ENCODE measurements at places on chromosomes 6 and 20. TPM values are rescaled to one million over a fixed set of nuclear protein-coding genes. Genes with fewer than 3 reads are reported as not detected.

The POFUT1 gene
- total RNA-seq: 29.8 TPM

The UBE2V1 gene
- total RNA-seq: 106 TPM

The GPX5 gene
- total RNA-seq: not detected

The ZNF311 gene
- total RNA-seq: 1.1 TPM

The WFDC12 gene
- not detected for total RNA-seq

The SIRPG gene
- 0.87 TPM for total RNA-seq

The MTFR2 gene
- total RNA-seq: 0.60 TPM

The ADGRB3 gene
- 5.4 TPM for total RNA-seq

The PGBD1 gene
- total RNA-seq: 6.7 TPM

The KCNB1 gene
- total RNA-seq: 0.65 TPM

- no peaks in the 10 kb centered on the region for H3K27me3 ChIP-seq
- H3K4me3 ChIP-seq: no peak overlapping the region
- DNase-seq: no peak
- H3K4me1 ChIP-seq: no peaks in the 10 kb centered on the region
- no peaks in the 10 kb centered on the region for H3K36me3 ChIP-seq
These were observed 87.0 kb upstream of the BMP2 start for GRCh38 chr20:6680441-6680840.

- DNase-seq: peak; percentile 85
- no peak overlapping the region for H3K27ac ChIP-seq
- H3K27me3 ChIP-seq: no peaks in the 10 kb centered on the region
- peak overlapping the region; percentile 74 for H3K4me3 ChIP-seq
- H3K36me3 ChIP-seq: no peaks in the 10 kb centered on the region
These were observed 38.9 kb downstream of the OR2B2 start for GRCh38 chr6:27873021-27873940.

GRCh38 chr6:83536034-83536646 is 23.8 kb downstream of the PRSS35 start:
- no peaks in the 10 kb centered on the region for H3K36me3 ChIP-seq
- H3K27ac ChIP-seq: no peak overlapping the region

DNA sequence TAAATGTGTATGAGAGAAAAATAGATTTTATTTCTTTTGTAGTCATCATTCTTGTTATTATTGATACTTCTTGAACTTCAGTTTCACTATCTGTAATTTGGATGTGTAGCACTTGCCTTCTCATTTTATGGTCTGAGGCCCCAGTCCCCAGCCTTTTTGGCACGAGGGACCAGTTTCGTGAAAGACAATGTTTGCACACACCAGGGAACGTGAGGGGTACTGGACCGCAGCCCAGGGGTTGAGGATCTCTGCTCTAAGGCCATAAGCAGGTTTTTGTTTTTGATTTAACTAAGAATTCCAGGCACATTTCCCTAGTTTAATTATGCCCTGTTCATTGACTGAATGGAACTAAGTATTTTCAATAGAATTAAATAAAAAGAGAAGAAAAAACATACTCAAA is 261.5 kb downstream of the BMP2 start:
- H3K4me3 ChIP-seq: no peak overlapping the region
- no peak for DNase-seq
- no peaks in the 10 kb centered on the region for H3K36me3 ChIP-seq
- no peaks in the 10 kb centered on the region for H3K4me1 ChIP-seq
- no peak overlapping the region for H3K27ac ChIP-seq
- H3K27me3 ChIP-seq: no peaks in the 10 kb centered on the region

- peaks cover 2% of the 10 kb centered on the region for H3K4me1 ChIP-seq
- DNase-seq: no peak
- no peak overlapping the region for H3K27ac ChIP-seq
These were observed 17.2 kb downstream of the SNX14 start for GRCh38 chr6:85576476-85576875.

DNA sequence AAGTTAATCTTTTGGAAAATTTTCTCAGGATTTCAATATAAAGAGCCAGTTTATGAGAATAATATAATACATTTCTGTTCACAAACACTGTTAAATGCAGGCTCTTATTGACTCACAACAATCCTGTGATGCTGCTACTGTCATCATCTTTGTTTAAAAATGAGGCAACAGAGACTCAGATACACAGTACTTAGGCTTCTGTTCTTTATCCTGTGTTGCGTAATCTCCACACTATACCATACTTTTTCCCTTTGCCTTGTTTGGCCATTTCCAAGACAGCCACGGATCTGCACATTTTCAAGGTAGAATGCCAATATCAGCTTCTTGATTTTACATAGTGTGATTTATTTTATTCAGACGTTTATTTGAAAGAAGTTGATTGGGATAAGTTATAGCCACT is 699.0 kb upstream of the CITED2 start:
- H3K36me3 ChIP-seq: no peaks in the 10 kb centered on the region
- H3K4me3 ChIP-seq: no peak overlapping the region
- H3K27ac ChIP-seq: no peak overlapping the region
- DNase-seq: no peak
- peaks cover 2% of the 10 kb centered on the region for H3K4me1 ChIP-seq

- DNase-seq: no peak
- H3K27me3 ChIP-seq: no peaks in the 10 kb centered on the region
- H3K27ac ChIP-seq: no peak overlapping the region
- H3K4me3 ChIP-seq: no peak overlapping the region
These were observed 140.8 kb downstream of the ALDH8A1 start for GRCh38 chr6:134809130-134809529.

- H3K4me3 ChIP-seq: no peak overlapping the region
- no peaks in the 10 kb centered on the region for H3K36me3 ChIP-seq
- no peaks in the 10 kb centered on the region for H3K27me3 ChIP-seq
- H3K4me1 ChIP-seq: no peaks in the 10 kb centered on the region
- H3K27ac ChIP-seq: no peak overlapping the region
These were observed 28.5 kb upstream of the EFHC1 start for GRCh38 chr6:52391599-52391998.

DNA sequence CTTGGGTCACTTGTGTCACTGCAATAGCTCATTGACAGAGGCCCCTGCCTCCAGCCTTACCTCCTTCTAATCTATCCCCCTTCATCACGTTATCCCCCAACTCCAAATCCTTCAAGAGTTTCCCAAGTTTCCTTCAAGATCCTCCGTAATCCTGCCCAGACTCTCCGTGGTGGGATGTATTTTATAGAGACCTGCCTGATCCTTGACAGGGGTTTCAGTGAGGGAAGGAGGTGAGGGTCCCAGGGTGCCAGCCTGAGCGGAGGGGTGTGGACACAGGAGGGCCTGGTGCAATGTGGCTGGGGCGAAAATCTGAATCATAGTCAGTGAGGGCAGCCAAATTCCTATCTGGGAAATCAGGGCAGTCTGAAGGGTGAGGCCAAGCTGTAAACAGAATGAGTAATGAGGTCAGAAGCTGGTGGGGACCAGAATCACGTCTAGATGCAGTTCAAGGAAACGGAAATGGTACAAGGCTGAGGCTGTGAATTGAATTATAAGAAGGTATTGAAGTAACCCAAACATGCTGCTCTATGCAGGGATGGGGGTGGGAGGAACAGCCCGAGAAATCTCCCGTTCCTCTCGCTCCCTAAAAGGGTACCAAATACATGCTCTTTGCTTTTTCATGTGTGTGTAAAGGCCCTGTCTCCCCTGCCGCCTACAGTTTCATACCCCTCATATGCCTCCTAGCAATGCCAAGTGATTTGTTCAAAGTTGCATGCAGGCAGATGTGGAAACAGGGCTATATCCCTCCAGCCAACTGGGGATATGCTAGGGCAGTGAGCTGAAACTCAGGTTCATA is 35.4 kb upstream of the PIM1 start:
- no peaks in the 10 kb centered on the region for H3K27me3 ChIP-seq
- no peak overlapping the region for H3K4me3 ChIP-seq
- no peaks in the 10 kb centered on the region for H3K36me3 ChIP-seq
- H3K27ac ChIP-seq: peak overlapping the region; percentile 79

DNA sequence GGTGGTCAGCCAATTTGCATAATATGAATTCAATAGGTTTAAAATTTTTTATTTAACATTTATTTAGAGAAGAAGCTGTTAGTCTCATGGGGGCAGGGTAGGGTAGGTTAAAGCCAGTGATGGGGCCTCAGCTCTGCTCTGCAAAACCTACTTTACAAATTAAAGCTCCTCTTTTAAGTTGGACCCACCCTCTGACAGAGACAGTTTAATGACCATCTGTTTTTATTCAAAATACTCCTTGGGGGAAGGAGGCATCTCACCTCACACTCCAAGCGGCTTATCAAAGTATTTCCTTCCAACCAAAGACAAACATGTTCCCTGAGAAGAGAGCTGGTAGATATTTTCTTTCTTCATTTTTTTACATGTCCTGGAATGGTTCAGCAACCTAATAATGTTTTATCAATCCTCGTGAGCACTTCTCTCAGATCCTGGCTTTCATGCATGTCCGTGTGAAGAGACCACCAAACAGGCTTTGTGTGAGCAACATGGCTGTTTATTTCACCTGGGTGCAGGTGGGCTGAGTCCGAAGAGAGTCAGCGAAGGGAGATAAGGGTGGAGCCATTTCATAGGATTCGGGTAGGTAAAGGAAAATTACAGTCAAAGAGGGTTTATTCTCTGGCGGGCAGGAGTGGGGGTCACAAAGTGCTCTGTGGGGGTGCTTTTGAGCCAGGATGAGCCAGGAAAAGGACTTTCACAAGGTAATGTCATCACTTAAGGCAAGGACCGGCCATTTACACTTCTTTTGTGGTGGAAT is 184.7 kb downstream of the GJA1 start:
- H3K36me3 ChIP-seq: no peaks in the 10 kb centered on the region
- H3K4me1 ChIP-seq: peaks cover 2% of the 10 kb centered on the region
- no peak for DNase-seq
- no peaks in the 10 kb centered on the region for H3K27me3 ChIP-seq
- no peak overlapping the region for H3K4me3 ChIP-seq

DNA sequence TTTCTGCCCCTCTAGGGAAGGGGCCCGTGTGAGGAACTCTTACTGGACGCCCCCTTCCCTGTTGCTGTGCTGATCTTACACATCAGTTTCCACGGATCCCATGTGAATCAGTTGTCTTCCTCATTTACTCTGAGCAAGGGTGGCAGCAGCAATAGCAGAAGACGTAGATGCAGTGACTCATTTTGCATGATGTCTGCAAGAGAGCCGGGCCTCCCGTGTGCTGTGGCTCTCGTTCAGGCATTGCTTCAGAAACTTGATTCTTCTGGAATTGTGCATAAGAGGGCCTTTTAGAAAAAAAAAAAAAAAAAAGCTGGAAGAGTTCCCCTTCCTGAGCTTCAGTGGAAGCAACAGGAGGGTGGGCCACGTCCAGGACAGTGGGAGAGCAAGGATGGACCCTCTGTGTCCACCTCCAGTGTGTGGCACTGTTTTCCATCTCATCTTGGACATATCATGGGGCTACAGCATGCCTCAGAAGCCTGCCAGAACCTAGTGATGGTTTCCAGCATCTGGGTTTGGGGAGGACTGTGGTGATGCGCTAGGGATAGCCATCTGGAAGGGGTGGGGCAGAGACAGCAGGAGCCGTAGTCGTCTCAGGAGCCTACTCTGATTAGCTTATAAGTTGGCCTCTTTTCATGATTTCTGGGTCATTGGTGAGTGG is 62.1 kb downstream of the FOXO3 start:
- H3K36me3 ChIP-seq: no peaks in the 10 kb centered on the region
- peaks cover 16% of the 10 kb centered on the region for H3K4me1 ChIP-seq
- DNase-seq: peak; percentile 78
- H3K27ac ChIP-seq: no peak overlapping the region
- H3K27me3 ChIP-seq: no peaks in the 10 kb centered on the region

- peak; percentile 61 for DNase-seq
- no peaks in the 10 kb centered on the region for H3K27me3 ChIP-seq
- no peak overlapping the region for H3K27ac ChIP-seq
These were observed 1.4 kb downstream of the PPP1R3D start for GRCh38 chr20:59938696-59939051.

GRCh38 chr20:4959592-4959991 is 41.7 kb downstream of the SLC23A2 start:
- no peak overlapping the region for H3K4me3 ChIP-seq
- H3K27me3 ChIP-seq: no peaks in the 10 kb centered on the region
- no peaks in the 10 kb centered on the region for H3K4me1 ChIP-seq
- H3K36me3 ChIP-seq: no peaks in the 10 kb centered on the region
- H3K27ac ChIP-seq: no peak overlapping the region

- H3K27ac ChIP-seq: no peak overlapping the region
- no peak overlapping the region for H3K4me3 ChIP-seq
- no peaks in the 10 kb centered on the region for H3K27me3 ChIP-seq
- no peaks in the 10 kb centered on the region for H3K36me3 ChIP-seq
These were observed 229.9 kb downstream of the TBXT start for GRCh38 chr6:165937564-165938358.

DNA sequence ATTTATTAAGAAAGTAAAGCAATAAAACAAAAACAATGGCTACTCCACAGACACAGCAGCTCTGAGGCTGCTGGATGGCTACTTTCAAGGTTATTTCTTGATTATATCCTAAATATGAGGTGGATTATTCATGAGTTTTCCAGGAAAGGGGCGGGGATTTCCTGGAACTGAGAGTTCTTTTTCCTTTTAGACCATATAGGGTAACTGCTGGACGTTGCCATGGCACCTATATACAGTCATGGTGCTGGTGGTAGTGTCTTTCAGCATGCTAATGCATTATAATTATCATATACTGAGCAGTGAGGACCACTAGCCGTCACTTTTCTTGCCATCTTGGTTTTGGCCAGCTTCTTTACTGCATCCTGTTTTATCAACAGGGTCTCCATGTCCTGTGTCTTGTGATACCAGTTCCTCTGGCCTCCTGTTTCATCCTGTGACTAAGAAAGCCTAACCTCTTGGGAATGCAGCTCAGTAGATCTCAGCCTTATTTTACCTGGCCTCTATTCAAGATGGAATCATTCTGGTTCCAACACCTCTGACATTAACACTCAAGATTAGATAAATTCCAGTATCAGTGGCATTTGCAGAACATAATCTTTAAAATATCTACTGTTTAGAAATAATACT is 32.3 kb upstream of the TRDN start:
- no peaks in the 10 kb centered on the region for H3K27me3 ChIP-seq
- no peak overlapping the region for H3K4me3 ChIP-seq
- no peak for DNase-seq
- H3K36me3 ChIP-seq: no peaks in the 10 kb centered on the region
